ENCODE measurements at places on chromosomes 7 and 10.

GRCh38 chr10:36771725-36772124 lies 353.7 kb upstream of the ANKRD30A start:
- no peak for DNase-seq

DNA sequence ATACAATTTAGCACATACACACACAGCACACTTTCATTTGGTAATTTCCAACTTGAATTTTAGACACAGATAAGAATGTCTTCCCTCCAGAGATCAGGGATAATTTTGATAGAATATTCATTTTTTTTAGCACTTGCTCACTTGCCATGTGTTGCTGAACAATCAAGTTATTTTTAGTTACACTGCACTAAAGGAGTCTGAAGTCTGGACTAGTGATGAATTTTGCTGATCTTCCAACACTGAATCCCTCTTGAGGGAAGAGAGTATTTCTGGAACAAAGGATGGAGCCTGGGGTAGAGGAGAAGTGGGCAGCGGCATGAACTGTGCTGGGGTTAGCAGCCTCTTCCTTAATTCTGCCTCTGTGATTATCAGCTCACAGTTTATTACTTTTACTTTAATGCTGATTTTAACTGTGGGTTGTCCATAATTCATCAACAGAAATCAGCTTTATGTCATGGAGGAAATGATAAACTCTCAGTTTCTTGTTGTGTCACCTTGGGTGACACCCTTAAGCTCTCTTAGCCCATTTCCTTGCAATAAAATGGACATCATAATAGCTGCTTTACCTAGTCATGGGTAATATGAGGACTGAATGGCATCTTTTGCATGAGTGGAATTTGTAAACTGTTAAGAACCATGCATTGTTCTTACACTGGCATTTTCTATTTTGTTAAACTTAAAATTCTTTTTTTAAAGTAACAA lies 32.1 kb downstream of the SGPL1 start:
- no peak for DNase-seq

DNA sequence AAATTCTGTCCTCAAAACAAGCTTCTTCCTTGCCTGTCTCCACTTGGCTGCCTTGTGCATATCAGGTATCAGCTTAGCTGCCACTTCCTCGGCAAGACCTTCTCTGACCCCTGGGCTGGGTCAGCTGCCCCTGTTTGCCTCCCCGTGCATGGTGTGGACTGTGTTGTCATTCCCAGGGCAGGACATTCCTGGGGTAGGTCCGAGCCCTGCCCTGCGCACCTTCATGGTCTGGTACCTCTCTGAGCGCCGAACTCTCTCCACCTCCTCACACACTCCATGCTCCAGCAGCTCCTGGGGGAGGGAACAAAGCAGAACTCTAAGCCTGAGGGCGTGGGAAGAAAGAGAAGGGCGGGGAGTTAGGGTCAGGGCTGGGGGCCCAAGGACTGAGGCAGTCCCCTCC lies 3.8 kb downstream of the POLM start:
- DNase-seq, result no peak

DNA sequence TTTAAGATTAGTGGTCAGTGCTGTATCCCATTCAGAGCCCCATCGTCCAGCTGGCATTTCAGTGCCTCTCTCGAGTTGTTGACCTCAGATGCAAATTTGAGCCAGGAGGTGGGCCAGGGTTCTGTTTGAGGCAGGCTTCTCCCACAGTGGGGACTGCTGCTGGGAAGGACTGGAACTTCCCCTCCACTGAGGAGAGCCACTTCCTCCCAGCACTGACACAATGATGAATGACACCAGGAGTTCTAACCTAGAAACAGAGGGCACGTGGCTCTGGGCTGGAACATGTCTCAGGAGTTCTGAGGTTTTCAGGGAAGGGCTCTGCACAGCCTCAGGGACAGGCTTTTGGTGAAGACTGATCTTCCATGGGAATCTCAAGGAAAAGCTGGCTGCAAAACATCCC lies 18.3 kb upstream of the BTBD16 start:
- DNase-seq, result no peak

DNA sequence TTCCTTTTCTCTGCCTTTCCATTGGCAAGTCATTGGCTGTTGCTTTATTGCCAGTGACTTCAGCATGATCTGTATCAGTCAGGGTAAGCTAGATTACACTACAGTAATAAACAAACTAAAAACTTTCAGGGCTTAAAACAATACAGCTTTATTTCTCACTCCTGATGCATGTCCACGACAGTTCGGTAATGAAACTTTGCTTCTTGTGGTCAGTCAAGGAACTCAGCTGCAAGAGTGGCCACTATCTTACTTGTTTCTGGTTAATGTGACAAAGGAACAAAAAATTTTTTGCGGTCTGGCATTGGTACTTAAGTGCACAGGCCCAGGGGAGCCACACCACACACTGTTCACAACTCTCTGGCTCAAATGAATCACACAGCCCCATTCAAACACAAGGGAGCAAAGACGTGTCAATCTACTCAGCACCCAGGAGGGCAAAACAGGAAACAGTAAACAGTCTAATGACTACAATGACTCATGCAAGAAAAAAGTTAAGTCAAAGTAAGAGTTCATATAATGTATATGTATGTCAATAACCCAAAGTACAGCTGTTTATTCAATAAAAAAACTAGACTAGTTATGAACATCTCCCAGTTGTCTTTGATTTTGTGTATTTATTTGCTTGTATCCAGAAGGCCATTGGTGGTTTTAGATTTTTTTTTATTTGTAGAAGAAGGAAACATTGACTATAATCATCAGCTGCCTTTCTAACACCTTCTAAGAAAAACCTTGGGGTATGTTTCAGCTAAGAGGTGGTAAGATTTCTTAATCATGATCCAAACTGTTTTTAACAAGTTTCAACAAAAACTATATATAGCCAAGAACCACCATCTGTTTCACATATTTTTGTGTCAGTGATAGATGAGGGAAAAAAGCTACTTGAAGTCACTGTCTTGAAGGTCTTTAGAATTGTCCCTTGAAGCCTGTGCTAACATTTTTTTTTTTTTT lies 134.4 kb upstream of the FAM3C start:
- DNase-seq, result peak; percentile 32

DNA sequence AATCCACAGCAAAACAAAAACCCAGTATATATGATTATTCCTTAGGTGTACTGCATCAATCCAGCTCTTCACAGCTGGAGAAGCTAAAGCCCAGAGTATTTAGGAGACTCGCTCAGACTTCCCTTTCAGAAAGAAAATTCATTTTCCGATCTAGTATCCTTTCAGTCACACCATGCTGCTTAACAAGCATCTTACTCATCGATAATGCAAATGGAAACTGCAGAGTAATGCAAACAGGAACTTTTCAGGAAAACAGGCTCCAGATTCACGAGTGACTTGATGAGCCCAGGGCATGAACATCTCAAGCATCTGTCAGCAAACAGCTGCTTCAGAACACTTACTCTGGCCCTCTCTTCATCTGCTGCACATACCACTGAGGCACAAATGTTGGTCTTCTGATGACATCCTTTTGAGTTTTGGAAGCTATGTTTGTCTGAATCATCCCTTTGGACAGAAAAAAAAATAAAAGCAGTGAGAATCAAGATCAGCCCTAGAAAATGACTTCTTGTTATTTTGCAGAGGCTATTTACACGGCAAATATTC lies 24.9 kb upstream of the ZC3HAV1L start:
- DNase-seq, result no peak

GRCh38 chr7:26592011-26592410 lies 272.4 kb downstream of the SKAP2 start:
- no peak for DNase-seq

- DNase-seq, result peak; percentile 7
Measured at GRCh38 chr10:7484456-7485243, 73.8 kb upstream of the SFMBT2 start.

DNA sequence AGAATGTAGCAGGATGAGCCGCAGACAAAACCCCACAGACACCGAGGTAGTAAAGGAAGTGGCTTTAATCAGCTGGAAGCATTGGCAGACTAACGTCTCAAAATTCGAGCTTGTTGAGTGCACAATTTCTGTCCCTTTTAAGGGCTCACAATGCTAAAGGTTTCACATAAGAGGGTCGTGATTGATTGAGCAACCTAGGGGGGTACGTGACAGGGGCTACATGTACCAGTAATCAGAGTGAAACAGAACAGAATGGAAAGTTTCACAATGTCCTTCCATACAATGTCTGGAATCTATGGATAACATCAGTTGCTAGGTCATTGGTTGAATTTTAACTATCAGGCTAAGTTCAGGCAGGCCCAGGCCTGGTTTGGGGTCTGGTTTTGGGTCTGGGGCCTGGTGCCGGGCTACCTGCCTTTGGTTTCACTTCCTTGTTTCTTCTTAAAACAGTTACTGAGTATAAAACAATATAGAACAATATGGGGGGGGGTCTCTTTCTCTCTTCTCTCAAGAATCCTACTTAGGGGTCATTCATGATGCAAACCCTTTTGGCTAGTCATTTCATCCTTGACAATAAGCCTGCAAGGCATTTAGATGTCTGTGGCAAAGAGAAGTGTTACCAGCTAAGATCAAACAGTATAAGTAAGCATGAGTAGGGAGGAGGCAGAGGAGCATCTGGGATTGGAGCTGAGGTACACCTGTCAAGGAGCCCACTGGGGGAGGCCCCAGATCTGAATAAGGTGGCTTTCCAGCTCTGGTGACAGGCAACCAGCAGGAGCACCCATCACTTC lies 364.1 kb downstream of the TNS3 start:
- DNase-seq, result no peak

DNA sequence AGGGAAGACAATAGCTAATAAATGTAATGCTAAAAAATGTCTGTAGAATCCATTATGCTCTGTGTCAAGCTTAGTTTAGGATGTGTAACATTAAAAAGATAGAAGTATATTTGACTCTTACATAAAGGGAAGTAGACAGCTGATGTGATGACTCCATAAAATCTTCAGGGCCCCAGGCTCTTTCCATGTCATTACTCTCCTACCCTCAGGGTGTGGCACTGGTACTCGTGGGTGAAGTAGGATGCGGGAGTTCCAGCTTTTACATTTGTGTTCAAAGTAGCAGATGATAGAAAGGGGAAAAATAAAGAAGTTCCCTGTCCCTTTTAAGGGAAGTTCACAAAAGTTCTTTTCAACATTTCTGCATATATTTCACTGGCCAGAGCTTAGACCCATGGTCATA lies 157.1 kb downstream of the TSPAN12 start:
- no peak for DNase-seq

DNA sequence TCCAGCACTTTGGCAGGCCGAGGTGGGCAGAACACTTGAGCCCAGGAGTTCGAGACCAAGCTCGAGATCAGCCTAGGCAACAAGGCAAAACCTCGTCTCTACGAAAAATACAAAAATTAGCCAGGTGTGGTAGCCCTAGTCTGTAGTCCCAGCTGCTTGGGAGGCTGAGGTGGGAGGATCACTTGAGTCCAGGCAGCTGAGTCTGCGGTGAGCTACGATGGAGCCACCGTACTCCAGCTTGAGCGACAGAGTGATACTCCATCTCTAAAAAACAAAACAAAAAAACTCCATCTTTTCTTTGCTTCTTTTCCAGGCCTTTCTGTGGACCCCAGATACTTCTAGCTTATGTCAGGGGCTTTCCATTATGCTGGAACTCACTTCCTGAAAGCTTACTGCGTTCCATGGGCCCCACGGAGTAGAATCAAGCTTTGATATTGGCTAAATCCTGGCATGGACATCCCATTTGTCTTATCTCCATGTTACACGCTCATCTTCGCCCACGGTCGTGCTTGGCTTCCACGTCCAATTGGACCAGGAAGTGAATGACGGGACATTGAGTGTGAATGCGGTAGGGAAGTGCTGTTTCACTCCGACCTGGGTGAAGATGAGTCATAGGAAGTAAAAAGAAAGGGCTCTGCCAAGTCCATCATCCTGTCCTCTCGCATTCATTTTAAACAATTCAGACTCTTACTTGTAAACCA lies 45.7 kb downstream of the FAM171A1 start:
- DNase-seq, result no peak

DNA sequence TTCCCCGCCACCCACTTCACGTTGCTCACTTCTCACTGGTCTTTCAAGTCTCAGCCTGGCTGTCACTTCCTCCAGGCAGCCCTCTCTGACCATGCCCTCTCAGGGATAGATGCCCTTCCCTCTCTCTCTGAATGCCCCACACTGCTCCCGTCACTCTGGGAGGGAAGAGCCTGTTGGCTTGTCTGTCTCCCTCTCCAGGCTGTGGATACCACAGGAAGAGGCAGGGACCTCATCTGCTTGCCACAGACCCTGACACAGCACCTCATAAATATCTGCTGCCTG lies 93.1 kb downstream of the OAT start:
- no peak for DNase-seq

- no peak for DNase-seq
Measured at GRCh38 chr7:499853-500485, 19.7 kb downstream of the PDGFA start.

DNA sequence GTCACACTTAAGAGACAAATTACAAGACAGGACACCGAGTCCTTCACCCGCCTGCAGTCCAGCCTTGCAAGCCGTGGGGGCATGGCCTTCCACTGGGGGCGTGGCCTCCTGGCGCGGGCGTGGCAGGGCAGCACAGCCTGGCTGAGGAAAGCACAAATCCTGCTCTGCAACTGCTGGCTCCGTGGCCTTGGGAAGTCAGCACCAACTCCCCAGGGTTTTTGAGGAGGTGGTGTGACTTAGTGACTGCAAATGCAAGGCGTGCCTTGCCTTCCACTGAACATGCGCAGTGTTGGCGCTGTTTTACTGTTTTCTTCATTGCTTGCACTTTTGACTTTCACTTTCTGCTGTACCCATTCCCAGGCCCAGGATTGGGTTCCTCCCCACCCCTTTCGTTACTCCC lies 12.9 kb upstream of the BMS1 start:
- DNase-seq, result no peak

- DNase-seq, result no peak
Measured at GRCh38 chr10:28838908-28839307, 161.6 kb downstream of the BAMBI start.

- no peak for DNase-seq
Measured at GRCh38 chr7:38545977-38546376, 85.2 kb downstream of the AMPH start.

DNA sequence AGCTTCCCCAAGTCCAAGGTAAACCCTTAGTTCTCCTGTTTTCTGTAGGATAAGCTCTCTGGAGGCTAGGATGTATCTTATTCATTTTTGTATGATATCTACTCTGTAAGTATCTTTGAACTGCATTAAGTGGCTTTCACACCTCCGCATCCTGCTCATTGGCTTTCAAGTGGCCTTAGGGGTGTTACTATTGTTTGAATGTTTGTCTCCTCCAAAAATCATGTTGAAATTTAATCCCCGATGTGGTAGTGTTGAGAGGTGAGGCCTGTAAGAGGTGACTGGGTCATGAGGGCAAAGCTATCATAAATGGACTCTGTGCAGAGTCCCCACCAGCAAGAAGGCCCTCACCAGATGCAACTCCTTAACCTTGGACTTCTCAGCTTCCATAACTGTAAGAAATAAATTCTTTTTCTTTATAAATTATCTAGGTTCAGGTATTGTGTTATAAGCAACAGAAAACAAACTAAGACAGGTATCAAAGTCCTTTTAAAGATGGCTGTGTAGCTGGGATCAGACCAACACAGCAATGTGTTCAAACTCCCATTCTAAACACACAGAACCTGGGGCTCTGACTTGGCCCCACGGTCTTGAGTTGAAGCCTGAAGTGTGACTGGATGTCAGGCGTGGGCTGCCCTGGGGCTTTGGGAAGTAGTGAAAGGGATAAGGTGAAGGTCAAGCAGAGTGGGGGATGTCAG lies 25.9 kb downstream of the TBXAS1 start:
- DNase-seq, result no peak

- no peak for DNase-seq
Measured at GRCh38 chr7:102933763-102934162, 21.0 kb downstream of the LRRC17 start.

Data from stimulated activated CD4-positive, alpha-beta T cell treated with anti-CD3 and anti-CD28 coated beads, TNF-alpha, amount 100 ng/mL, for 24 hours (primary cell).